ENCODE measurements at places on chromosomes 5 and 9.

DNA sequence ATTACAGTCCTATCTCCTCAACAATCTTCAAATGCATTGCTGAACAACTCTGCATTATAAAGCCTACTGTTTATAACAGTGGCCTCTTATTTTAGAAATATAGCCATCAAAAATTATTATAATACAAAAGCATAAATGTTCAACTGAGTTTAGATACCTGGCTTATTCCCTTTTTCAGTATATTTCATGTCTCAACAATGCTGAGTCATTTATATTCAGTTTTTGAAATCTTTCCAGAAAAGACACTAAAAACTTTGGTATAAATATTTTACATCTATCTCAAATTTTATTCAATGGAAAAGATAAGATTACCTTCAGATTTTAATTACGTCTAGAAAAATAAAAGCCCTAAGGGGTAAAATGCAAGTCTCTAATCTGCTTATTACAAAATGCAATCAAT is 37.9 kb downstream of the LURAP1L start:
- no peak for DNase-seq

GRCh38 chr9:83013867-83014605 is 48.9 kb downstream of the RASEF start:
- DNase-seq, result no peak

GRCh38 chr5:157820593-157821252 is 38.2 kb downstream of the CLINT1 start:
- no peak for DNase-seq

GRCh38 chr9:129363216-129363873 is 185.3 kb upstream of the IER5L start:
- no peak for DNase-seq

DNA sequence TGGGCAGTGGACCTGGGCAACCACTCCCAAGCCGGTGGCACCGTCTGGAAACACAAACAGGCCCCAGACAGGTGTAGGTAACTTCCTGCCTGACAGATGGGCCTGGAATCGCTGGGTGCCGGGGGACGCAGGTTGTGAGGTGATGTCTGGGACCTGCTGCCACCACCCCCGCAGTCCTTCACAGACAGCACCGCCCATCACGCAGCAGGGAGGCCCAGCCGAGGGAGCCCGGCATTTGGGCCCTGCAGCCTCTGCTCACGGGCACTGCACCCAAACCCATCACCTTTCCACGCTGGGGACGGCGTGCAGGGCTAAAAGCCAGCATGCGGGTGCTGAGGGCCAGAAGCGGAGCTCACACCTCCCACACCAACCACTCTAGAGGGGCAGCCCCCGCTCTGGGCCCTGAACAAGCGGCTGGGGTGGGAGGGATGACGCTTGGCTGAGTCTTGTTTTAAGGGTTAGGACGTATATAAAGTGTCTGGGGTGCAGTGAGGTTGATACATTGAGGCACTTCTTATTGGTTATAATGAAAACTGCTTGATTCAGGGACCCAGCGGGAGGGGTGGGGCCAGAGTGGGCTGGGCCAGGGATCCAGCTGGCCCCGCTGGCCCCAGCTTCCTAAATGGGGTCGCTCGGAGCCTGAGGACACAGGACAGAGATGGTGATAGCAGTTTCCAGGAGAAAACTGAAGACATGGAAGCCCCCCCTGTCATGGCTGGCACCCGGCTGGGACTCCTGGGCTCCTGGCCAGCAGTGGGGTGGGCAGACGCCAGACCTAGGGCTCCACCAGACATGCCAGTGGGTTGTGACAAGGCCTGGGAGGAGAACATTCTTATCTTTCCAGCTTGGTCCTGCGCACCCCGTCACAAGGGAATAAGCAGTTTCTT is 11.3 kb downstream of the MYMK start:
- no peak for DNase-seq

DNA sequence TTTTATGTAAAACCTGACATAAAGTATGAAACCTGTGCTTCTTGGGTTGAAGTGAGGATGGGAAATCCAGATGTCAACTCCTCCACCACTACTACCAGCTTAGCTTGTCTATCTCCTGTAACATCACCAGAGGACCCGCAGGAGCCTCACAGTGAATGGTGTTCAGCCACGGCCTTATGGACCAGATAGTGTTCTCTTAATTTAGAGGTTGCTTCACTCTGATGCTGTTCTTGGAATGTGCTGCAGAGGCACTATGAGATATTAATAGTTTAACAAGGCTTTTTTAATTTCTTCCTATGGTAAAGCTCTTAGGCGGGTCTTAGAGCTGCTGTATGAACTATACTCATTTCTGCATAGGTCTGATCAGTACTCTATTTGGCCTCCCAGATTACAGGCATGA is 27.9 kb downstream of the NFX1 start:
- DNase-seq, result no peak

DNA sequence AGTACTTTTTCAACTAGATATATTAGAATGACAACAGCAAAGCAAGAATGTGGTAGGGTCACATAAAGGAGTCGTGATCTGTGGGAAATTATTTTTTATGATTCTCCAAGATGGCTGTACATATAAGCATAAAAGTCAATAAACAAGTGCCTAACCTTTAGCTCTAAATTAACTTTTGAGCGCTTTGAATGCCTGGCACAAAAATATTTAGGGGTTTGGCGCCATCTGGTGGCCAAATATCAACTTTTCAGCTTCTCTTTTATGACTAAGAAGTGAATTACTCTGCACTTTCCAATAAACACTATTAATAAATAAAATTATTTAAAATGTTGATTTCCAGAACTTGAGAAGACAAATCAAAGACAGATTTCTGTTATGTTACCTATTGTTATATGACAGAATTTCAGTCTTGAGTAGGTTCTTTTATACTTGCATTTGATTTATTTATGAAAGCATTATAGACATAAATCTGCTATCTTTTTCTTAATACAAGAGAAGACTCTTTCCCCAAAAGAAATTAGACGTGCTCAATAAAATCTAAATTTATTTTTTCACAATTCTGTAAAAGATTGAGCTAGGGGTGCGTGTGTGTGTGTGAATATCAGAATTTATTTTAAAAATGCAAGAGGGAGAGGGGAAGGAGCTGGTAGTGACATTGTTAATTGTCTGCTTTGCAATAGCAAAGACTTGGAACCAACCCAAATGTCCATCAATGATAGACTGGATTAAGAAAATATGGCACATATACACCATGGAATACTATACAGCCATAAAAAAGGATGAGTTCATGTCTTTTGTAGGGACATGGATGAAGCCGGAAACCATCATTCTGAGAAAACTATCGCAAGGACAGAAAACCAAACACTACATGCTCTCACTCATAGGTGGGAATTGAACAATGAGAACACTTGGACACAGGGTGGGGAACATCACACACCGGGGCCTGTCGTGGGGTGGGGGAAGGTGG is 36.7 kb upstream of the ARRDC3 start:
- DNase-seq, result no peak

DNA sequence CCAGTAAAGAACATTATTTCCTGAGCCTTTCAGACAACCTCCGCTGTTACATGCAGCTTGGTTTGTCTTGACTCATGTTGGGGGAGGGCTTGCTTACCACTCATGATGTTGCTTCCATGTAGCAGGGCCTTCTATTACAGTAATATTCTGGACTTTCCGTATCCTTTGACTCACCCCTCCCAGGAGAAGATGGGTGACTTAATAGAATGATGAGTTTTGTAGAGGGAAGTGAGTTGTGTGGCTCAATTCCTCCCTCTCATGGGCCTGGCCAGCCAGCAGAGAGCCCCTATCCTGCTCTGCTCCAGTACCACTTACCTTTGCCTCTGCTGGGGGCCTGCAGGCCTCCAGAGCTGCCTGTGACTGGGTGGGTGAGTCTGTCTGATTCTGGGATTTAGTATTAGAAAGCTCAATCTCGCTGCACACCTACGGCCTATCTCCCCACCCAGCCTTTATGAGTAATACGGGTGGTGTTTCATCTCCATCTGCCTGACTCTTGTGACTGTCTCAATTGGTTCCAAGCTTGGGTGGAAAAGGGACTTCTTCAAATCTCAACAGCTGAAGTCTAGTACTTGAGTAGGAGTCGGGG is 52.6 kb upstream of the KLF9 start:
- DNase-seq, result no peak

DNA sequence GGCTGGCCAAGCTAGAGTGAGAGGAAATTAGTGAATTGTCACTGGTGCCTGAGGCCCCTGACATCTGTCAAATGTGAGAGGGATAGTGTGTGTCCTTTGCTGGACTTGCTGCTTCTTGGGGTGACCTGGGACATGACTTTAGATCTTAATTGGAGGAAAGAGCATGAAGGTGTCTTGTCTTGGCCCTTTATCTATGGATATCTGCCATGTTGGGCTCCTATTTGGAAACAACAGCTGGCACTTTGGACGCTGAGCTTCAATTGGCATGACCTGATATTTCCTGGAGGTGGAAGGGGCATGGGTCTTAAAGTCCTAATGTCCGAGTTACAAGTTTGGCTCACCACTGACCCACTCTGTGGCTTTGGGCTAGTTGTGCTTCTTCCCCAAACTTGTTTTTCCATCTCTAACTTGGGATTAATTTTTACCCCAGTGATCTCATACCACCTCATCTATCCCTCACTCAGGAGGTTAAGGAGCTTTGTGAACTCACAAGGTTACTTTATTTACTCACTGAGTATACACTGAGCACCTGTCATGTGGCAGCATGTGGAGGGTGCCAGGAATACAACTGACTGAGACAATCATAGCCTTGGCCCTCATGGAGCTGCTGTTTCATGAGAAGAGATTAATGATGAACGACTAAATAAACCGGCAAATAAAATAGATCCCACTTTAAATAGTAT is 30.1 kb upstream of the CXCL14 start:
- DNase-seq, result no peak

DNA sequence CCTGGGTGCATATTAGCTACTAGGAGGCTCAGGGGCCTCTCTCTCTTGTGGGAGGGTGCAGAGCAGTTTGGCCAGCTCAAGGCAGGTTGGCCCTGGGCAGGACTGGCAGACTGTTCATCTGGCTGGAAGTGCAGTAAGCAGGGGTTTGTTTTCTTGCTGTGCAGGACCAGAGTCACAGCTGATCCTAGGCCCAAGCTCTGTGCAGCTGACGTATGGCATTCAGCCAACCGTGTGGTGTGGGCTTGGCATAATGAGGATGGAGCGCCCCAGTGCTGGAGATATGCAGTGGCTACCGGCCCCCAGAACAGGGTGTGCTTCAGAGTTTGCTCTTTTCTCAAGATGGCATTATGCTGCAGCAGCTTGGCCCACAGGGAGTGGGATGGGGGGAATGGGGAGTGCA is 31.0 kb upstream of the PHF24 start:
- no peak for DNase-seq

- no peak for DNase-seq
These were observed 474 bp downstream of the HMGCR start for GRCh38 chr5:75337366-75338021.

DNA sequence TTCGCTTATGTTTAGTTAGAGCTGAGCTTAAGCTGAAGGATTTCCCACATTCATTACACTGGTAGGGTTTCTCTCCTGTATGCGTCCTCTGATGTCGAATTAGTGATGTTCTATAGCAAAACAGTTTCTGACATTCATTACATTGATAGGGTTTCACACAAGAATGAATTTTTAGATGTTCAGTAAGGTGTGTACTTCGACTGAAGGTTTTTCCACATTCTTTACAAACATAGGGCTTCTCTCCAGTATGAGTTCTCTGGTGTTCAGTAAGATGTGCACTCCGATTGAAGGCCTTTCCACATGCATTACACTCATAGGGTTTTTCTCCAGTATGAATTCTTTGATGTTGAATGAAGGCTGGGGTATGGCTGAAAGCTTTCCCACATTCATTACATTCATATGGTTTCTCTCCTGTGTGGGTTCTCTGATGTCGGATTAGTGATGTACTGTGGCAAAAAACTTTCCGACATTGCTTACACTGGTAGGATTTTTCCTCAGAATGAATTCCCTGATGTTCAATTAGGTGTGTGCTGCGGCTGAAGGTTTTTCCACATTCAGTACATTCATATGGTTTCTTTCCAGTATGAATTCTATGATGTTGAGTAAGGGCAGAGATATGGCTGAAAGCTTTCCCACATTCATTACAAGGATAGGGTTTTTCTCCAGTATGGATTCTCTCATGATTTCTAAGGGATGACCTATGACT is 14.6 kb downstream of the ZNF883 start:
- DNase-seq, result no peak

DNA sequence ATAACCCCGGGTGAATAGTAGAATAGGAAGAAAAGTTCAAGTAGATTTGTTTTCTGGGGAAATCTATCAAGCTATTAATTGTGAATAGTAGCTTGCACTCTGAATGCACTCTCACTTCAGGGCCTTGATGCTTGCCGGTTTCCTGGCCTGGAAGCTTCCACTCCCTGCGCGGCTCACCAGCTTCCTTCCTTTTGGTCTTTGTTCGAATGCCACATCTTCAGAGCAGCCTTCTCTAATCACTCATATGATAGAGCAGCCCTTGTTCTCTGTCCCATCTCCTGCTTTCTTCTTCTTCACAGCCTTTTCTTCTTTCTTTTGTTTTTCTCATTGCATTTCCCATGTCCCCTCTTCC is 146.7 kb downstream of the MAST4 start:
- DNase-seq, result no peak

Measured in amygdala (tissue), 56 donors.